ENCODE measurements at places on chromosomes 6 and 20. TPM values are rescaled to one million over a fixed set of nuclear protein-coding genes. Genes with fewer than 3 reads are reported as not detected.

TSHZ2 gene
- 7.6 TPM for total RNA-seq

CNBD2 gene
- 3.3 TPM for total RNA-seq

MYCT1 gene
- total RNA-seq, result 18.4 TPM

TRIM39 gene
- 10.2 TPM for total RNA-seq

ZNF391 gene
- 5.6 TPM for total RNA-seq

TP53INP2 gene
- total RNA-seq, result 13.2 TPM

C6orf15 gene
- not detected for total RNA-seq

CFB gene
- 69.1 TPM for total RNA-seq

PI16 gene
- 2.5 TPM for total RNA-seq

DEF6 gene
- total RNA-seq, result 9.9 TPM

CRISP2 gene
- not detected for total RNA-seq

KIF25 gene
- 0.63 TPM for total RNA-seq
